NT2/D1 (cell line): ENCODE measurements at places on chromosomes 1 and 21.

DNA sequence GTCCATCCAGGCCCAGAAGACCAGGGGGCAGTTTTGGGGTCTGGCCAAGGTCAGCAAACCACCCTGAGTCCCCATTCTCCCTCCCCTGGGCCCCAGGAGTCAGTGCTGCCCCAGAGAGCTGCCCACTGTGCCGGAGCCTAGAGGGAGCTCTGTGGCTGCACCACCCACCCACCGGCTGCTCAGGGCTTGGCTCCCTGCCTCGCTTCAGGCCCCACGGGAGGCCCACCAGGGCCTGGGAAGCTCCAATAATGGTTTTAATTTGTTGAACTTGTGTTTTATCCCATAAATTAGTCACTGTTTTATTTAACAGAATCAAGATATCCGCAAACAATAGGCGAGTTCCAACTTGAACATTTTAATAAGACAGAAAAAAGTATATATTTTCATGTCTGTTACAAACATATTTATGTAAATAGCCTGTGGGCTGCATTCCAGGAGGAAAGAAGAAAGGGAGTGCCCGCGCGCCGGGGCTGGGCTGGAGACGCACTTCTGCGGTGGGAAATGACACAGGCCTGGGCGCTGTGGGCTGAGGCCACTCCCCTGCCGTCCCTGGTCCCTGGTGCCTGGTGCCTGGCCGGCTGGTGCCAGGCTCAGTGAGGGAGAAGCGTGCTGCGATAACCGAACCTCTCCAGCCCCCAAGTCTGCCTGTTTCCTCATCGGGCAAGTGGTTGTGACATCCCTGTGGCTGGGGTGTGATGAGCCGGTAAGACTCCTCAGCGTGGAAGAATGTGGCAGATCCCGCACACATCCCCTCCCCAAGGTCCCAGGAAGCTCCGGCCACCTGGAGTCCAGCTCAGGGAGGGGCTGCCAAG, 160.5 kb downstream of the PEX14 start:
- no peak for DNase-seq

GRCh38 chr1:51679435-51679834, 62.5 kb downstream of the OSBPL9 start:
- no peak for DNase-seq

DNA sequence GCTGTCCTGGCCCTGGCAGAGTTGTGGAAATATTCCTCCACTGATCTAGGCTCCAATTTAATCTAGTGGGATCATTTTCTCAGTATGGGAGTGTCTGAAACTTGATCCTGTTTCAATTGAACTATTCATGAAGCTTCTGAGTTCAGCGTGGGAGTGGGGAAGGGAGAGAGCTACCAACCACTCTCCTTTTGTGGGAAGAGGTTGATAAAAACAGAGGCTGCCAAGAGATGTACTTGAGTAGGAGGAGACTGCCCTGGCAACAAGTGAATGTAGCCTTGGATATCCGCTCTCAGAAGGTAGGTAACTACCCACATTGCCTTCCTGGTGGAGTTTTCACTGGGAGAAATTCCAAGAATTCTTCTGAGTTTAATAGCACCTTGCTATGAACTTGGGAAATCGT, at the start of gene CTXND2:
TSS of gene CTXND2 (plus strand) at position 119 of the 400 bp plus-strand sequence. CDS start 25,179 bp downstream, outside the sequence.
- DNase-seq = no peak

DNA sequence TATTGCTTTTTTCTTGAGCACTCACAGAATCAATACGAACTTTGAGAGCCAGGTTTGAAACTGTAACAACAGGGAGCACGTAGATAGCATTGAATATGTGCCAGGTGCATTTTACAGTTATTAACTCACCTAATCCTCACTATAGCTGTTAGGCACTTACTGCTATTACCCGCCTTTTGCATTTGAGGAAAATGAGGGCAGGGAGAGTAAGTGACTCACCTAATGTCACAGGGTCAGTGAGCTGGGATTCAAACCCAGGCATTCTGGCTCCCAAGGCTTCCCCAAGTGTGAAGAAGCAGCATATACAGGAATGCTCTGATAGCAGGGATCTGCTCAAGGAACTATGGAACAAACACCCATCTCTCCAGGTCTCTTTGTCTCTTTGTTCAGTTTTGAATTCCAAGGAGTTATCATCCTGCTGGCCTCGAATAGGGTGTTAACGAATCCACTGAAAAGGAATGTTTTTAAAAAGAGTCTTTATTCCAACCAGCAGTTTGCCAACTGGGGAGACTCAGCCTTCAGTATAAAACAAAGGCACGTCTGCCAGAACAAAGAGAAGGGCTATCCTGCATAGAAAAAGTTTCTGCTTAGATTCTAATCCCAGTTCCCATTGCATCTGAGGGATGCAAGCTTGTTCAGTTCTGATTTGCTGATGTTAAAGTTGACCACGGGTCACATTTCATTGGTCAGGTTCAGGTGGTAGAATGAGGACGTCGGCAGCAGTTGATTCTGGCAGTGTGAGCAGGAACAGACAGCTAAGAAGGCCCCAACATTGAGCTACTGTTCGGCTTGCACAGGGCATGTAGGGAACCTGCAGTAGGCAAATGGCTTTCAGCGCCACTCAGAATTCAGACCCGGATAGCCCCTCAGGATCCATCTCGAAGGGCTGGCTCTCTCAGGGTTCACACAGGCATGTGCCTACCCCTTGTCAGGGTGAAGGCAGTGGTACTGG, 22.1 kb downstream of the TRIM67 start:
- DNase-seq = peak; percentile 72

- no peak for DNase-seq
Observed at GRCh38 chr21:39885119-39885848, 18.0 kb downstream of the PCP4 start.

- no peak for DNase-seq
Observed at GRCh38 chr1:68142036-68142435, 90.3 kb downstream of the WLS start.

GRCh38 chr1:151062741-151063371, 2.7 kb downstream of the MLLT11 start:
- DNase-seq = no peak

GRCh38 chr1:206897175-206897574, at the start of gene IL24:
Gene IL24, plus strand, starts transcription at chr1:206897443. Its CDS starts 390 bp downstream, at chr1:206897833.
- DNase-seq = no peak

- no peak for DNase-seq
Observed at GRCh38 chr1:42171679-42172266, 7.2 kb upstream of the GUCA2A start.

GRCh38 chr1:101006553-101006952, 19.0 kb downstream of the DPH5 start:
- no peak for DNase-seq
